ENCODE measurements at places on chromosomes 16 and 17.
A peak's percentile ranks its signal among the peaks of the same experiment; 100 is the strongest.

GRCh38 chr17:69412251-69412671 is 2.2 kb upstream of the MAP2K6 start:
- no peak for DNase-seq

- no peak for DNase-seq
These were observed 499.9 kb upstream of the ZFHX3 start for GRCh38 chr16:73547552-73548403.

- no peak for DNase-seq
These were observed 19.8 kb upstream of the SSTR5 start for GRCh38 chr16:1052721-1053120.

GRCh38 chr16:89241187-89242007 is 23.9 kb downstream of the ZNF778 start:
- no peak for DNase-seq

DNA sequence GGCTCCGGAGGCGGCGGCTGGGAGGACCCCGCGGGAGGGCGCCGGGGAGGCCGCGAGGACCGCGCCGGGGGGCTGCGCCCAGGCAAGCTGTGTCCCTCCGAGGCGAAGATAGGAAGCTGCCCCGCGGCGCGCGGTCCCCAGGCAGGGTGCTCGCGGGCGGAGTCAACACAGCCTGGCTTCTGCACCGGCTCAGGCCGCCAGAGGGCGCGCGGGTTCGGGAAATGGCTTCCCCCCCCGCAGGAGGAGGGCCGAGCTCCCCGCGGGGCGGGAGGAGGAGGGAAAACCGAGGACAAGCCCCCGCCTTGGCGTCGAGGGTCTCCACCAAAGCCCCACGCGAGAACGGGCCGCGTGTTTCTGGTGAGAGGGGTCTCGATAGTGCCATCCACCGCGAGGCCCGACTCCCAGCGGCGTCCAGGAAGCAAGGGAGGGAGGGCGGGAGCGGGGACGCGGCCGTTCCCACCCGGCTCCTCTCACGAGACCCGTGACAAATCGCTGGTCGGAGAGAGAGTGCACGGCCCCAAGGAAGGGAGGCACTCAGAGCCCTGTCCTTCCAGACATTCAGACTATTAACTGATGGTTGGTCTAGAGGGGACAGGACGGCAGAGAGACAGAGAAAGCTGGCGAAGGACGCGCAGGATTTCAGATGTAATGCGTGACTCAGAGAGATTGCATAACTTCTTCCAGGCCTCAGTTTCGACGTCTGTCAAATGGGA is 64.4 kb upstream of the DNAJA2 start:
- DNase-seq: peak; percentile 6

GRCh38 chr17:20092261-20092867 is 83.2 kb downstream of the SPECC1 start:
- peak; percentile 55 for DNase-seq

GRCh38 chr17:82835122-82835521 is 4.7 kb downstream of the ZNF750 start:
- DNase-seq: no peak

DNA sequence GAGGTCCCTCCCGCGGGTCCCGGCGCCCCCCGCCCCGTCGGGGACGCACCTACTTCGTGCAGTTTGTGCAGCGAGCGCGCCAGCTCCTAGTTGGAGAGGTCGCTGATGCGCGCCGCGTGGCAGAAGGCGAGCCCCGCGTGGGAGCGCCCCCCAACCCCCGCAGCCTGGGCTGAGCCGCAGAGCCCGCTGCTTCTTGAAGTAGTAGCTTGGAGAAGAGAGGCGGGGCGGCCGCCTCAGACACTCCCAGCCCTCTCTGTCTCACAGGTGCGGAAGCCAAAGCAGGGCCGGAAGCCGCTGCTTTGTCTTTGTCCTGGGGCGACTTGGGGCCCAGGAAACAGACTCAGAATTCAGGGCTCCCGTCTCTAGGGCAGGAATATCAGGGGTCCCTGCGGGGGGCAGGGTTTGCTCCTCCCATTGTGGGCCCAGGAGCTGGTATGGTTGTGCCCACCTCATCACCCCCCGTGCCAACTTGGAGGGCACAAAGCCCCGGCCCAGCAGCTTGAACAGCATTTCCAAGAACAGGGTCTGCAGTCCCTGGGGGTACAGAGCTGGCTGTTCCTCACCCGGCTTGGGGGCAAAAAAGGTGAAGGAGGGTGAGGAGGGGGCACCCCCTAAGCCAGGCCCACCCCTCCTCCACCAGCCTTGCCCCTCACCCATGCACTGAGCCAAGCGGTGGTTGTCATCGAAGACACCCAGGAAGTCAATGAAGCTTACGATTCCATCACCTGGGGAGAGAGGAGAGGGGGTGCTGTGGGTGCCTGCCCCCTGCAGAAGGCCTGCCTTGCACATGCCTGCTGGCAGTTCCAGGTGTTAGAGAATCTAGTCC is 13.5 kb downstream of the SPATA32 start:
- no peak for DNase-seq

GRCh38 chr17:82013341-82013740 is 9.3 kb downstream of the CENPX start:
- no peak for DNase-seq

- no peak for DNase-seq
These were observed 4.8 kb downstream of the MYO18A start for GRCh38 chr17:29175349-29175748.

- DNase-seq: no peak
These were observed 492 bp downstream of the SLC25A39 start for GRCh38 chr17:44324092-44324570.

DNA sequence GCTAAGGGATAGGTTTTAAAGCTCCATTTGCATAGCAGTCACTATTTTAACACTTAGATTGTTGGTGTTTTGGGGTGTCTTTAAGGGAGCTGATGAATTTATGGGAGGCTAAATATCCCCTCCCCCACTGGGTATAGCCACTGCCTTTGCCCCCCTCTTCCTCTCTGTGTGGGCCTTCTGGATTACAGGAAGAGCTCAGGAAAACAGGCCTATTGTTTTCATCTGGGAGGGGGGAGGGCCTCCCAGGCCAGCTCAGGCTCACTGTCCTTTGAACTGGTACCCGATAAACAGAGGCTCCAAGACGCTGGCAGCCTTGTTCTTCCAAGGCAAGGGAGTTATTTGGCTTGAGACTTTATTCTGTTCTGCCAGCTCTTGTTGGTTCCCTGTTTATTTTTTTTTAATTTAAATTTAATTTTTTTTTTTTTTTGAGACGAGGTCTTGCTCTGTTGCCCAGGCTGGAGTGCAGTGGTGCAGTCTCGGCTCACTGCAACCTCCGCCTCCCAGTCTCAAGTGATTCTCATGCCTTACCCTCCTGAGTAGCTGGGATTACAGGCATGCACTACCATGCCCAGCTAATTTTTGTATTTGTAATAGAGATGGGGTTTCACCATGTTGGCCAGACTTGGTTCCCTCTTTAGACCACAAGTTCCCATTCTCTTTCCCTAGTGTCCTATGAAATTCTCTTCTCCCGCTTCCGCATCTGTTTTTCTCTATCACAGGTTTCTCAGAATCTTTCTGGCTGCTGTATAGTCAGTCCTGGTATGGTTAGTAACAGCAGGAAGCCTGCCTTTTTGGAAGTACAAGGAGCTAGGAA is 25.1 kb downstream of the MINK1 start:
- no peak for DNase-seq

DNA sequence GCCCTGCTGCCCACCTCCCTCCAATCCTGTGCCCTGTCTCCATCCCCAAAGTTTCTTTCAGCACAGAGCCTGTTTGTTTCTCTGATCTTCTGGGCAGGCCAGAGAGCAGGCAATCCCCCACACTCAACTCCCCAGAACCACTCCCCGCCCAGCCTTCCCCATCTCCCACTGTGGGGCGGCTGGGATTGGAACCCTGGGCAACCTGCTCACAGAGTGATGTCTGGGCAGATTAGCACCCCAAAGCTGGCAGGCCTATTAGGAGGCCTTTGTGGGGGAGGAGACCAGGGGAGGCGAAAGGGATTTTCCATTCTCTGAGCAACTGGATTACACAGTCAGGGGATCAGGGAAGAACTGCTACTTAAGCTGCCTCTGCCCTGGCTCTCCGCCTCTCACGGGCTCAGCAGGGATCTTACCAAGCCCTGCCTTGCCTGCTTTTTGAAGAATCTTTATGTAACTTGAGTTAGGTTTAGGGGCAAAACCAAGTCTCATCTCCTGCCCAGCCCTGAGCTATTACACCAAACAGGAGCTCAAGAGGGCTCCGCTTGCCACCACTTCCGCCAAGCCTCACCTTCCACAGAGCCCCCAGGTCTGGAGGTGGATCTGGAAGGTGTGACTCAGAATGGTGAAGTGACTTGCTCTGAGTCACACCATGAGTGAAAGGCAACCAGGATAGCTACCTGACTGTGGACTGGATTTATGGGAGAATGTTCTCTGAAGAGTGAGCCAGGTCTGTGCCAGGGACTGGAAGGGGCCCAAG is 16.0 kb upstream of the LHX1 start:
- DNase-seq: no peak

DNA sequence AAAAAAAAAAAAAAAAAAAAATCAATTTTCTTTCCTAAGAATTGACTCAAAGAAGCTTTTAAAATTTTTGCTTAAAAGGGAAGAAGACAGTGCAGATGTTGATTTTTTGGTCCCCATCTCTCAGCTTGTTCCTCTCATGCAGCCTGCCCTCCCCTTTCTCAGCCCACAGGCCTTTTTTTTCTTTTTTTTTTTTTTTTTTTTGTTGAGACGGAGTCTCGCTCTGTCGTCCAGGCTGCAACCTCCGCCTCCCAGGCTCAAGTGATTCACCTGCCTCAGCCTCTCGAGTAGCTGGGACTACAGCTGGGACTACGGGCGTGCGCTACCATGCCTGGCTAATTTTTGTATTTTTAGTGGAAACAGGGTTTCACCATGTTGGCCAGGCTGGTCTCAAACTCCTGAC is 17.7 kb downstream of the YPEL2 start:
- DNase-seq: no peak

- DNase-seq: no peak
These were observed 102.6 kb upstream of the CREBBP start for GRCh38 chr16:3983081-3983520.

DNA sequence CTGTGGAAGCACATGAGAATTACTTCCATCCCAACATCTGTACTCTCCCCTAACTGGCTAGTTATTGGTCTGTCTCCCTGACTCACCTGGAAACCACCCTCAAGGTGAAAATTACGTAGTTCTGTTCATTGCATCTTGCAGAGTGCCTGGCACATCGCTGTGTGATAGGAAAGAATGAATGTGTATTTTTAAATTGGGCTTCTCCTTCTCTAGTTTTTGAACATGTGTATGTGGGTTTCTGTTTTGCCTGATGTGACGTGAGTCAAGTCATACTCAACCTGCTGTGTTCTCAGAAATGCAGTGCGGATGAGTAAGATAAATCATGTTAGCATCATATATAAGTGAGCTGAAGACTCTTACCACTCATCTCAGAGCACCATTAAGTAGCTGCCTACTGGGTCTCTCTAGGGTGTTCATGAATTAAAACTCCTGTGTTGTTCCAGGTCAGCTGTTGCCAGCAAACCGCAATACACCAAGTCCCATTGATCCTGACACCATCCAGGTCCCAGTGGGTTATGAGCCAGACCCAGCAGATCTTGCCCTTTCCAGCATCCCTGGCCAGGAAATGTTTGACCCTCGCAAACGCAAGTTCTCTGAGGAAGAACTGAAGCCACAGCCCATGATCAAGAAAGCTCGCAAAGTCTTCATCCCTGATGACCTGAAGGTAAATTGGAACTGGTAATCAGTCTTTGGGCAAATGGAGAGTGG is 50.2 kb downstream of the HLF start:
- no peak for DNase-seq

GRCh38 chr17:60461584-60461983 is 39.3 kb downstream of the CHCT1 start:
- DNase-seq: no peak

GRCh38 chr17:3026125-3026855 is 37.1 kb downstream of the OR1D5 start:
- no peak for DNase-seq

DNA sequence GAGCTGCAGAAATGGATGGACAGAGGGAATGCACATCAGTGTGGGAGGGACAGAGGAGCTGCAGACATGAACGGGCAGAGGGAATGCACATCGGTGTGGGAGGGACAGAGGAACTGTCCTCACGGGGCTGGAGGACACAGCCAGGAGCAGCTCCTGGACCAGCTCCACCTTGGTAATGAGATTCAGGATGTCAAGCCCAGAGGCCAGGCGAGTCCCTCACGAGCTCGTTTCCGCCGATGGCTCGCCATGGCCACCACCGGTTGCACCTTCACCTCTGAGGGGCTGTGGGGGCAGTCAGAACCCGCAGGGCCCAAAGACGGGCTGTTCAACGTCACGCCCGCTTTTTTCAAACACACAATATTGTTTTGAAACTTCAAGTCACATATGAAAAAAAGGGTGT is 56.2 kb downstream of the RPH3AL start:
- DNase-seq: no peak

- no peak for DNase-seq
These were observed 867.7 kb upstream of the EEF2KMT start for GRCh38 chr16:5965321-5965720.

DNA sequence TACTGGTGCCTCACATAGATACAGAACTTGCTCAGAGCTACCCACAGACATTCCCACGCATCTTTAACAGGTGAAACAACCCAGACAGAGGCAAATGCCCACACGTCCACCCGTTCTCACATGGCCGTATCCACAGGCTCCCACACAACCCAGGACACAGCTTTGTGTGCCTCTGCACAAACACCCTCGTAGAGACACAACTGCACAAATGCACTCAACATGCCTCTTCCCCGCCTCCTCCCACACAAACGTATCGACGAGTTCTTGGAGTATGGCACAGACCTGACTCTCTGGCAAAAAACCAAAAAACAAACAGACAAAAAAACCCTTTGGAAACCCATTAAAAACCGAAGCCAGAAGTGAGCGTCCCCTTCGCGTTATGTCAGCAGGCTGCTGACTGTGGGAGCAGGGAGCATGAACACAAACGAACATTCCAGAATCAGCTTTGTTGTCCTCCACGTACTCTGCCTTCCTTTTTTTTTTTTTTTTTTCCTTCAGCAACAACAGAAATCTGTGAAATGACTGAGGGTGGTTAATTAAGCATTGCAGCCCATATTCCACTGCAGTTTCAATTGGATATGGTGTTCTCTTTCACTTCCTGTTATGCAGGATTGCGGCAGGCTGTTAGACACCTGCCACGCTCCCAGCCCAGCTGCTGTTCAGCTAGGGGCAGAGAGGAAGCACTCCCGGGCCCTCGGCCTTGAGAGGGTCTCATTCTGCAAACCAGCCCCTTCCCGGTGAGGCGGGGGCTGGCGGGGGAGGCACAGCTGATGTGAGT is 313.7 kb downstream of the MAF start:
- DNase-seq: no peak

DNA sequence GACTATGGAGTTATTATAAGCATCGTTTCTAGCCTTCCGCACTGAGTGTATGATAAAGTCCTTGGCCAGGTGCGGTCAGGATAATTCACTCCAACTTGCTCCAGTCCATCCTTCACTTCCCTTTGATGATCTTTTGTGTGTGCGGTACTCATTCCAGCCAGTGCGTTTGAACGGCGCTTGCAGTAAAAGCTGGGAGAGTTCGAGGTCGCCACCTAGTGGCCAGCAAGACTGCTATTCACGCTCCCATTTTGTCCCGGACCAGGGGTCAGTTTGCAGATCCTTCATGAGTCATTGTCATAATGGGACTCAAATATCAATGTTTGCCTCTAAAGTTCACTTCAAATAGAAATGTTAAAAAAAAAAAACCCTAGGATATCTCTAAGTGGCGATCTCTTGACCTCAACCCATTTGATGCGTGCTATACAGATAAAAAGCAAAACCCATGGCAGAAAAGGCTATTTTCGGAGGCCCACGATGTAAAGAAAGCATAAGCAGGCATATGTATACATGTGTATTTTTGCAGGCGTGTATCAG is 417.1 kb downstream of the TMEM114 start:
- DNase-seq: peak; percentile 47

Data from NCI-H446 treated with DMSO at 0.1 percent for 48 hours (cell line).